Stimulated activated CD8-positive, alpha-beta memory T cell treated with anti-CD3 and anti-CD28 coated beads, Interleukin-7, amount 100 ng/mL, for 4 hours (primary cell): ENCODE measurements at places on chromosomes 16 and 17.

- DNase-seq = peak; percentile 49
These were observed 787 bp downstream of the ZFPM1 start for GRCh38 chr16:88453611-88454522.

DNA sequence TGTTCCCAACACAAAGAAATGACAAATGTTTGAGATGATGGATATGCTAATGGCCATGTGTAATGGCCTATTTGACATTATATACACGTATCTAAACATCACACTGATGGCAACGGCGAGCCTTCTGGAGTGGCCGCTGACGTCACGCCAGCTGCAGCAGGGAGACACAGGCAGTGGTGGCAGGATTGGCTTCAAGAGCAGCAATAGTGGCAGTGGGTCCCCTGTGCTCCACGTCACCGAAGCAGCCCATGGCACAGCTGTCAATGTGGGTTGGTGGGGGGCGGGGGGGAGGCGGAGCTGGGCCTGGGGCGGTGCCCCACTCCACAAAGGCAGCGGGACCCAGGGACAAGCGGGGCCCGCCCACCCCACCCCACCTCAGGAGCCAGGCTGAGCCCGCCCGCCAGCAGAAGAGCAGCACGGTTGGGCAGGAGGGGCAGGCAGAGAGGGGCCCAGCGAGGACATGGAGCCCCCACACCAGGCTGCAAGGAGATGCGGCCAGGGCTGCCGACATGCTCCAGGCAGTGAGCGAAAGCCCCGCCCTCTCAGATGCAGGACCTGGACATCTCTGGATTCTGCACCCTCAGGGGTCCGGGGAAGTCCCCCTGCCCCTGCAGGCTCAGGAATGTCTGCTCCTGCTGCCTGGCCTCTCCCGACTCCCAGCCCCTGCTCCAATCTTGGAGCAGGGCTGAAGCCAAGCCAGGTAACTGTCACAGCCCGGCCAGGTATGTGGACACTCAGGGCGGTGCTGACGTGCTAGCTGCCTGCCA, 64.6 kb downstream of the USP32 start:
- DNase-seq = no peak

- DNase-seq = no peak
These were observed 20.6 kb downstream of the NTAN1 start for GRCh38 chr16:15035163-15035729.

GRCh38 chr16:73212431-73212830, 164.5 kb upstream of the ZFHX3 start:
- DNase-seq = no peak

DNA sequence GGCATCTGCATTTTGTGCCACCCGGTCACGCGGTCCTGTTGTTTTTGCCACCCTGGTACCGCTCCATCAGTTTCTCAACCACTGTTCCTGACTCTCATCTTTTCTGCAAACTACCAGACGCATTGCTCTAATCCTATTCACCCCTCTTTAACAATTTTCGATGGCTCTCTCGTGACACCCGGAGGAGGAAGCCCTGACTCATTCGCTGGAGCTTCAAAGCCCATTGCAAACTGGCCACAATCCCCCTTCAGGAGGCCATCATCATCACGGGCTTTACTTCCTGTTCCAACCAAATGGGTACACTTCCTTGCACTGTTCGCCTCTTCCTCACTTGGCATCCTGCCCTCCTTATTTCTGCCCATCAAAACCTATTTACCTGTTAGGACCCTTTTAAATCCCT, 155.3 kb downstream of the RGS9 start:
- no peak for DNase-seq
